Amniotic epithelial cell (primary cell): ENCODE measurements at places on chromosomes 11 and 22.

- no peak for DNase-seq
These were observed 139.0 kb downstream of the FCHSD2 start for GRCh38 chr11:73003088-73003487.

GRCh38 chr22:36323855-36324331, 63.9 kb downstream of the MYH9 start:
- no peak for DNase-seq

DNA sequence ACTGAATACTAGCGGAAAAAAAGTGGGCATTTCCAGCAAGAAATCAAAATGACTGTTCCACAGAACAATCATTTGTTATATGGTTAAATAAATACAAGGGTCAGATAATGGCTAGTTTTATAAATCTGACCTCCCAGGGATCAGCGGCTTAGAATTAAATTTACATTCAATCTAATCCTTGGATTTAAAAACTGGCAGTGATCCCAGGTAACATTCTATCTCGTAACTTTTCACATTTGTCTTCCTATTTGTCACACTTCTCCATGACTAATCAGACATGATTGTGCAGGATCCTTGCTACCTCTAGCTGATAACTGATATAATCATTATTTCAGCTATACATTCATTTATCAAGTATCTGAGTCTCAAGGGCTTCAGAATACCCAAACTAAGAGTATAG, 2.9 kb upstream of the MMP3 start:
- DNase-seq: peak; percentile 66

DNA sequence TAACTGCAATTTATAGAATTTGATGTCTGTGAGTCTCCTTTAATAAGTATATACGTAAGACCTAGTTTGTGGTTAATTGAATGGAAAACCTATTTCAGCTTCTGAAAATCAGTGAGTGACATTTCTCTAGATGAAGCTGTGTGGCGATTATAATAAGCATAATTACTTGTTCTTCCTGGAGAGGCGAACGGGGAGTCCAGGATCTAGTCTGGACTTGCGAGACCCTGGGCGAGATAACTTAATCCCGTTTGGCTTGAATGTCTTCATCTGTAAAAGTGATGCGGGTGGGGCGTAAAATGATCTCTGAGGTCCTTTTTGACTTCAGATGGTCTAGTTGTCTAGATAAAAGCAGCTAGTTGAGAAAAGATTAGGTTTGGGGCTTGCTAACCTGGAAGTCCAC, 1.1 kb downstream of the PRRG4 start:
- no peak for DNase-seq

DNA sequence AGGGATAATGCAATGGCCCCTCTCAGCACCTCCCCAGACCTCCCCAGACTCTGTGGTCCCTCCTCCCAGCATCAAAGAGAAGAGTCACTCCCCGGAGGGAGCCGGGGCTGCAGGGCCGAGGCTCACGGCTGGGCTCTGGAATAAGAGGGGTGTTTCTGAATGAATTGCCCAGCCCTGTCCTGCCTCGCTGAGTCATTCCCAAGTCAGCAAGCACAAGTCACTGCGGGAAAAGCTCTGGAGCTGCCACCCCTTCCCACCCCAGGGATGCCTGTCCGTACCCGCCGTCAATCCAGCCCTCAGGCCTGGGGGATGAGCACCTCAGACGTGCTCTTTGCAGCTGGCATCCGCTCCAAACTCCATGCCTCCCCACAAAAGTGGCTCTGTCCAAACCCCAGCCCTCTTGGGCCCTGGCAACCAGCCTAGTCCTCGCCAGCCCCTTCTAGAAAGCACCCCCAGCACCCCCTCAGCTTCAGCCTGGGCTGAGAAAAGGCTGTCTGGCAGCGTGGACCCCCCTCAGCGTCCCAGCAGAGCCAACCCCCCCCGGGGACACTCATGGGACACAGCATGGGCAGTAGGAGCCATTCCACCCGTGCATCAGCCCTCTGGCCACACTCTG, 22.7 kb downstream of the CELSR1 start:
- DNase-seq: peak; percentile 23
